ENCODE measurements at places on chromosomes 12 and 14.

DNA sequence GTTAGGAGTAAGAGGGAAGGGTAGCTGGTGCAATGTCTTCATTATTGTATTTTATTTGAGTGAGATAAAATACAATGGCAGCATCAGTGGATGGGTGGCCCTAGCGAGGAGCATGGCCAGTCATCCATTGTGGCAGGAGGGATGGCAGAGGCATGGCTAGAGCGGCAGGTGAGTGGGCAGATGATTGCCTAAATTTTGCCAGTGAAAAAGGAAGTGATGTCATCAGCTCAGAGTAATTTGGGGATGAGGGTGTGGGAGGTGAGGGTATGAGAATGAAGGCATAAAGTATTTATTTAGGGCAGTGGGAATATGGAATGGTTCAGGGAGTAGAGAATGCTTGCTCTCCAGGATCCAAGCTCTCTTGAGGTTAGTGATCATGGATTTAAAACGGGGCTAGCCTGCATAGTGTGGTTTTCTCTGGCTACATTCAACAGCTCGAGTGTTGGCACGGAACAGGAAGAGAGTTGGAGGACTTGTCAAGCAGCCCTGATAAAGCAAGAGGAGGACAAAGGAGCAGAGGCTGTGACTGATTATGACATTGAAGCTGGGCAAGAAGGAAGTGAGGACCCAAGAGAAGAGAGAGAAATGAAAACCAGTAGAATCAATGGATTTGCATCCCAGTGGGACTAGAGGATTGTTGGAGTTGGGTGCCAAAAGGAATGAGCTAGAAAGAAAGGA is 18.7 kb upstream of the SERPINA6 start:
- no peak for DNase-seq

DNA sequence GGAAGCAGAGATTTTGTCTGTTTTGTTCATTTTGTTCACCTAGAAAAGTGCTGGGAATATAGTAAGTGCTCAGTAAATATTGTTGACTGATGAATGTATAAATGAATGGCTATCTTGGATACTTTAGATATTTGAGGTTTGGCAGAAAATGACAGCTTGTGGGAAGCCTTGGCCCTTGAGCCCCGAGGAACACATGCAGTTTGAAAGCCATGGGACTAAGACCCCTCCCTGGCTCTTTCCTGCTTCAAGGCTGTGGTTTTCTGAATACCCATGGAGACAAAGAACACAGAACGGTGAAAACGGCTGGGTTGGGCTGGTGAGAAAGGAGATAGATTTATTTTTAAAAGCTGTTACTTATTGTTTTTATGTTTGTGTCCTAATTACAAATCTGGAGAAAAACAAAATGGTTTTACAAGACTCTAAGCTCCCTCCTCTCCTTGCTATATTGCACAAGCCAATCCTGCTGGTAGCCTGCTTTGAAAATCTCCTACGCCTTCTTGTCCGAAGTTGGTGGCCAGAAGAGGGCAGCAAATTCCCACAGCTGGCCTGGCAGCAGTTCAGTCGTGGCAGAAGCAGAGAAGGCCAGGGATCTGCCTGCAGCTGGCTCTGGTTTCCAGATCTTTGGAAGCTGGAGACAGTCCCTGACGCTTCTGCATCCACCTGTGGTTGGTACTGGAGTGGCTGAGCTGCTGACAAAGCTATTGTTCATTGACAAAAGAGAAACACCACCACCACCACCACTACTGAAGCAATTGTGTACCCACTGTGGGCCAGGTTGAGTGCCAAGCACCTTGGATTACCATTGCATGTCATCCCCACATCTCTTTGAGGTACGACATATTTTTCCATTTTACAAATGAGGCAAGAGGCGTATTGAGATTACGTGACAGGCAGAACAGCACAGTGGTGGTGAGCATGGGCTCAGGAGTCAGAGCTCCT is 5.2 kb upstream of the KRT85 start:
- DNase-seq: no peak

- no peak for DNase-seq
Observed at GRCh38 chr12:60844875-60845274, 1249.0 kb downstream of the SLC16A7 start.

DNA sequence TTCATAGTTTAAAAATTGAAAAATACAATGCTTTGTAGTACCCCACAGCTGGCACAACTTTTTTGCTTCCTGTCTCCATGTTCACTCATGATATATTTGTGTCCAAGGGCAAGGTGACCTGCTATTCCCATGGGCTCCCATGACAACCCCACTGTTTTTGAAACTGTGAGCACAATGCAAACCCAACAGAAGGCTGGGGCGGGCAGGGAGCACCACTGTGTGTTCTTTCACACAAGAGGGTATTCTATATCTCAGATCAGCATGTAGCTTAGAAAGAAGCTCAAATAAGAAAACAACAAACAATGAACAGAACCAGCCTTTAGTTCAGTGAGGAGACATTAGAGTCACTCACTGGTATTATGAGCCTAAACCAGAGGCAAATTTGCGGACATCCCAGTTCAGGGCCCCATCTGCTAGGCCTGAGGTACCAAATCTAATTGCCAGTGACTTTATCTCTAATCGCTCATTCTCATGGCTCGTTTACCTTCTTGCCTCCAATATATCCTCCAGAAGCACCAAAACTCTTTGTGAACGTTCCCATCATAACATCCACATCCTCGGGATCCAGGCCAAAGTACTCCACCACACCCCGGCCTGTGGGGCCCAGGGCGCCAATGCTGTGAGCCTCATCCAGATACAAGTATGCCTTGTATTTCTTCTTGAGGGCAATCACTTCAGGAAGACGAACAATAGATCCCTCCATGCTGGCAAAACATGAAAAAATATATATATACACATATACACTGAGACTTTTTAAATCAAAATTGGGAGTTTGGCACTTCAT is 56.4 kb upstream of the ISM2 start:
- DNase-seq: no peak

DNA sequence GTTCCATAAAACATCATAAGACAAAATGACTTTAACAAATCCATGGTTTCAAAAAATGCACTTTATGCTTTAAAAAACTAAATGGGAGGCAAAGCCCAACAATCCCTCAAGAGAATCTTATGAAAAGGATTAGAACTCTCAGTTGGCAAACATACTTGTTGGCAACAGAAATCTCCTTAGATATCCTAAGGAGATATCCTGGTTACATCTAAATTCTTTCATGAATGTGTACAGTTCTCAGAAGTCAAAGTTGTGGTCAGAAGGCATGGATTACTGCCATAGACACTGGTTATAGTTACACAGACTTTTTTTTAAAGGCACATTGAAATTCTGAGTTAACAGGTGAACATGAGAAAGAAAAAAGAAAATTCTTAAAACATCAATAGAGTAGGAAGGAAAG is 17.5 kb upstream of the ISM2 start:
- no peak for DNase-seq

GRCh38 chr12:6326316-6327228 is 15.3 kb downstream of the TNFRSF1A start:
- no peak for DNase-seq

- DNase-seq: no peak
Observed at GRCh38 chr12:31821484-31821883, 92.7 kb upstream of the AMN1 start.

- DNase-seq: no peak
Observed at GRCh38 chr12:101927036-101927435, 49.7 kb downstream of the DRAM1 start.

- DNase-seq: no peak
Observed at GRCh38 chr14:71362920-71363584, 455.8 kb downstream of the PCNX1 start.

- DNase-seq: no peak
Observed at GRCh38 chr12:102298022-102298421, 100.4 kb upstream of the PMCH start.

GRCh38 chr14:95664546-95664945 is 21.7 kb upstream of the TCL1B start:
- no peak for DNase-seq

DNA sequence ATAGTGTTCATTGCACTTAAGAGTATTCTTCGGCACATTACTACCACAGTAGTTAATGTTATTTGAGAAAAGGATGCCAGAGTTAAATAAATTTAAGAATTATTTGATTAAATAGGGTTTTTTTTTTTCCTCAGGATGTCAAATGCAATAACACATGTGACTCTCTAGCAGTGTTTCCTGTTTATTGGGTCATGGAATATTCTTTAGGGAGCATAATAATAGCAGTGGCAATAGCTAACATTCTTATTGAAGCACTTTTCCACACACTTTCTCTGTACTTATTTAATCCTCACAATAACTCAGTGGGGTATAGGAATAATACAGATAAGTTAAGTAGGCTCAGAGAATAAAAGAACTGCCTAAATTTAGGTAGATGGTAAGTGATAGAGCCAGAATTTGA is 44.3 kb downstream of the SCYL2 start:
- no peak for DNase-seq

- DNase-seq: no peak
Observed at GRCh38 chr14:60815371-60815770, 80.8 kb downstream of the MNAT1 start.

GRCh38 chr14:68306934-68307789 is 485.7 kb downstream of the ZFP36L1 start:
- no peak for DNase-seq

- no peak for DNase-seq
Observed at GRCh38 chr12:9697619-9698018, 28.1 kb downstream of the CLEC2D start.

DNA sequence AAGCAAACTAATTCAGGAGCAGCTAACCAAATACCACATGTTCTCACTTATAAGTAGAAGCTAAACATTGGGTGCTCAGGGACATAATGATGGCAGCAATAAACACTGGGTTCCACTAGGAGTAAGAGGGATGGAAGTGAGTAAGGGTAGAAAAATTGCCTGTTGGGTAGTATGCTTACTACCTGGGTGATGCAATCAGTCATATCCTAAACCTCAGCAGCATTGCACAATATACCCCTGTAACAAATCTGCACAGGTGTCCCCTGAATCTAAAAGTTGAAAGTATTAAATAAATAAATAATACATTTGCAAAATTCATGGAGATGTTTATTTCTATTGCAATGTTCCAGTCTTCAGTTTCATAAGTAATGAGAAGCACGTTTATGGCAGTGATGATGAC is 409.8 kb upstream of the FOXG1 start:
- no peak for DNase-seq

- DNase-seq: no peak
Observed at GRCh38 chr14:61560323-61560722, 135.0 kb upstream of the HIF1A start.

DNA sequence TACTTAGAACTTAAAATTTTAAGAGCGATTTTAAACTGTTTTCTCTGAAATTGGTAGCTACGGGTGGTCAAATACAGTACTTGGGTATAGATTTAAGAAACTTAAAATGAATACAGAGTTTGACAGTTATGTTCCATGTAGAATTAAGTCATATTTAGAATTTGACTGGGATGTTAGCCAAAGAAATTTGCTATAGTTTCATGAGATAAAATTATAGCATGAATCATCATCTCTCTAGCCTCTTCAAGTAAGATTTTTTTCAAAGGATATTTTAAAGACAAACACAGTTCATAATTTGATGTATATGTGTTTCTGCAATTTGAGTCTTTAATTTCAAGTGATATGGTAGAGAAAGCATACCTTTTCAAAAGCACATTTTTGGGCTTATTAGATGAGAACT is 41.0 kb downstream of the ZCRB1 start:
- no peak for DNase-seq

DNA sequence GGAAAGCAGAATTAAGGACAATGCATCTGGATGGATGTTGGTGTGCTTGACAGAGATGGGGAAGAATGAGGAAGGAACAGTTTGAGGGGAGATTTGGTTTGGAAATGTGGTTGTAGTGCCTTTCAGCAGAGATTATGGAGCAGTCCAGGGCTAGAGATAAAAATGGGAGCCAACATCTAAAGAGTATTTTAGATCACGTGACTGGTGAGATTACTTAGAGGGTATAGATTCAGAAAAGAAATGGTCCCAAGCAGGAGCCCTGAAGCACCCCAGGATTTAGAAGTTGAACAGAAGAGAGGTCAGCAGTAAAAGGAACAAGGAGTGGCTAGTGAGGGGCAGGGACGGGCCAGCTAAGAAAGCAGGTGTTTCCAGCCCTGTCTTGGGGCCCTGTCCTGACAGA is 29.6 kb downstream of the ZNF664 start:
- DNase-seq: no peak

DNA sequence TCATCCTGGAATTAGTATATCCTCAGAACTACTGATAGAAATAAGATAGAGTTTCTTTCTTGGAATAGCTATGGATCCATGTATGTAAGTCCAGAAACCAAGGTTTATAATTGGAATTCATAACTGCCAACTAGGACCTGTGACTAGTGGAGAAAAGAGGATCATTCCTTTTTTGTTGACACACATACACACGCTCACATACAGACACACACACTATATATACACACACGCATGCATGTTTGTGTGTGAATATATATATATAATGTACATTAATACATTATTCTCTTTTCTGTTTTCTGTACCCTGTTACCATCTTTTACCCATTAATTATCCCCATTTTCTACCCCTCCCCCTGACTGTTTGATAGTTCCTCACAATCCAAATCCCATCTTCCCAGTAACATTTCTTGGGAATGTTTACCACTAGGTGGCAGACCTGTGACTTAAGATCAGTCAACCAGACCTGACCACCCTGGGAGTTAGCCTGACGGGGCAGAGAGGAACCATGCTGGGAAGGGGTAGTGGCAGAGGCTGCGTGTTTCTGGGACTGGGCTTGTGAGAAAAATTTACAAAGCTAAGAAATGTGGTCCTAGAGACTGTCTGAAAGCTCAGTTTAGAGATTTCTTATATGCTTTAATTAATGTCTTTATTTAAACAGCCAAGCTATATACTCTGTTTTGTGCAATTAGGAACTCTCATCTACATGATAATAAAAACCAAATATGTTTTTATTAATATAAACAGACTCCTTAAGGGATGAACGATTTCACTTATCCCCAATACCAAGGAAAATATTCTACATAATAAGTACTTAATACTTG is 308.0 kb downstream of the PPFIA2 start:
- DNase-seq: no peak

DNA sequence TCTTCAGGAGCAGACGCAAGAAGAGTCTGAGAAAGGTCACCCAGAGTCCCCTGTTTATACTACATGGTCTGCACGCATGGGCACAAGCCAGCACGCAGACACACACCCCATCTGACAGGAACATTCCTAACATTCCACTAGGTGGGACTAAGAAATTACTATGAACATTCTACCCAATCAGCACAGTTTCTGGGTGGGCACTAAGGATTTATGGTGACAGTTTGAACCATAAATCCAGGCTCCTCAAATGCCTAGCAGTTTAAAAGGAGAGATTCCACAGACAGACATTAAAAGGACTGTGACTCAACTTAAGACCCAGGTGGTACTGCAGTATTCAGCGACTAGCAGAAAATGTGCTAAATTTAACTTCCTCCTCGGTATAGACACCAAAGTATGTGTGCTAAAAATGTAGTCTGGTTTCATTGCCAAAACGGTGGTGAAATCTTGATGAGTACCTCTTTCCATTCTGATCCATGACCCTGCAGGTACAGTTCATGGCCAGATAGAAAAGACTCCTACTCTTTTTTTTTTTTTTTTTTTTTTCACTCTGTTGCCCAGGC is 16.2 kb downstream of the ABHD4 start:
- no peak for DNase-seq

DNA sequence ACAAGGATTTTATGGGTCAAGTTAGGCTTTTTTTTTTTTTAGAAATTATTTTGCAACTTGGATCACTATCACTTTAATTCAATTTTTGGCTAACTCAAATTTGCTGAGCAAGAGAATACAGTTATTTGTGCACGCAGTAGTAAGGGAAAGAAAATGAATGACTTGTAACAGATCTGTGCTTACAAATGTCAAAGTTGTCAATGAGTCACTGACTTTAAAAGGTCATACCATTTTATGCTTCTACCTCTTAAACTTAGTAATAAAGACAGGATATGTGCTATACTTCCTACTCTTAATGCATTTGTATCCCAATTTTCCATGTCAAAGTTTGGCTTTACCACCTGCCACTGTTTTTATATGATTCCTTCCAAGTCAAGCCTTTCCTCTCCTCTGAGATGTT is 131.1 kb upstream of the FBXO33 start:
- no peak for DNase-seq

Data from T-helper 1 cell (primary cell).